Naive B cell (primary cell): ENCODE measurements at places on chromosomes 2 and 18.

DNA sequence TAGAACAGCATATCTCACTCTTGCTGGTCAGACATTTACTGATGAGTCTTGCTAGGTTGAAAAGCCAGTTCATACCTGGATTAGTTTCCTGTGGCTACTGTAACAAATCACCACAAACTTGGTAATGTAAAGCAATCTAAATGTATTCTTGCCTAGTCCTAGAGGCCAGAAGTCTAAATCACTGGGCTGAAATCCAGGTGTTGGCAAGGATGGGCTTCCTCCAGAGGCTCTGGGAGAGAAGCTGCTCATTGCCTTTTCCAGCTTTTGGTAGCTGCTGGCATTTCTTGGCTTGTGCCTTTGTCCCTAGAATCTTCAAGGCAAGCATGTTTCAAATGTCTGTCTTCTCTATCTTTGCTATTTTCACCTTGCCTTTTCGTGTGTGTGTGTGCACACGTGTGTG is 62.3 kb upstream of the MAP4K3 start:
- no peak for DNase-seq

GRCh38 chr18:41818381-41819355 is 136.4 kb upstream of the PIK3C3 start:
- DNase-seq: no peak

- DNase-seq: no peak
Measured at GRCh38 chr2:238527565-238527964, 100.8 kb downstream of the ASB1 start.

DNA sequence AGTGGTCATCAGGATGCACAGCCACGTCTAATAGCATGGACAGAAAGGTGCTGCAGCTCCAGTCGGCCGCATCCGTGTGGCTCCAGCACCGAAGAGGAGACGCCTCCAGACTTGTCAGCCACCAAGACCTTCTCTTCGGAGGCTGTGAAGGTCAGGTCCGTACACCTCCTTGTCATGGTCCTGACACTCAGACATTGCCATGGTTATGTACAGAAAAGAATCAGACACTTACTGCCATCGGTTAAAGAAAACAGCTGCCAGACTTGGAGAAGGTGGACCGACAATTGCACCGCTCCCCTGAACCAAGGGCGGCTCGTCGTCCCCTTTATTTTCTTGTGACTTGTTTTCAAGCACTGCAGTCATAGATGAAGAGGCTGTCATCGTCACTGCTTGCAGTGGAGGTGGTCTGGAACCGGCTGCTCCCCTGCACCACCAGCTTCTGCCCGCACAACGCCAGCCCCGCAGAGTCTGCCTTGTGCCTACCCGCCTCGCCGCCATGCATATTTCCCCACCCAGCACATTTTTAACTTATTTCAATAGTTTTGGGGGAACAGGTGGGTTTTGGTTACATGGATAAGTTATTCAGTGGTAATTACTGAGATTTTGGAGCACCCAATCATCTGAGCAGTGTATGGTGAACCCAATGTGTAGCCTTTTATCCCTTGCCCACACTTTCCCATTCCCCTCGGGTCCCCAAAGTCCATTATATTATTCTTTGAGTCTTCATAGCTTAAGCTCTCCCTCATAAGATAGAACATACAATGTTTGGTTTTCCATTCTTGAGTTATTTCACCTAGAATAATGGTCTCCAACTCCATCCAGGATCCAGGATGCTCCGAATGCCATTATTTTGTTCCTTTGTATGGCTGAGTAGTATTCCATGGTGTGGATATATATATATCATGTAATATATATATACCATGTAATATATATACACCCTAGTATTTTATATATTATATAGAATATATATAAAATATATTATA is 18.1 kb downstream of the FBXO48 start:
- DNase-seq: peak; percentile 39

DNA sequence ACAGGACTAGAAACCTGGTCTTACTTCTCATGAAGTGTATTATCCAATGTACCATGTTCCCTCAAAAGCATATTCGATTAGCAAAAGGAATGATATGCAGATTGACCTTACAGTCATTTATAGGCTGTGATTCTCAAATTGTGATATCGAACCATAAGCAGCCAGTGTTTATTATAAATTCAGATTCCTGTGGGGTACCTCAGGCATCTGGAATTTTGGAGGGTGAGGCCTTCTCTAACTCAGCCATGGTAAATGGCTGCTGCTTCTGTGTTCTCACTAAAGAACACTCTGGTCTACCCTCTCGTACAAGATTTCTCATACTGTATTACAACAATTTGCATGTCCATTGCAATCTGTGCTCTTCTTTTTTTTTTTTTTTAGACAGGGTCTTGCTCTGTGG is 84.5 kb downstream of the PRPF40A start:
- DNase-seq: no peak

- no peak for DNase-seq
Measured at GRCh38 chr2:163259489-163259888, 420.9 kb upstream of the KCNH7 start.
